Left renal cortex interstitium (tissue), 4 donors: ENCODE measurements at places on chromosomes 13 and 19. TPM values are rescaled to one million over a fixed set of nuclear protein-coding genes. Genes with fewer than 3 reads are reported as not detected.

- no peak for DNase-seq
Observed at GRCh38 chr13:20270163-20270865, 38.2 kb upstream of the GJB6 start.

The RUBCNL gene
- polyA plus RNA-seq: 2.1 TPM

DNA sequence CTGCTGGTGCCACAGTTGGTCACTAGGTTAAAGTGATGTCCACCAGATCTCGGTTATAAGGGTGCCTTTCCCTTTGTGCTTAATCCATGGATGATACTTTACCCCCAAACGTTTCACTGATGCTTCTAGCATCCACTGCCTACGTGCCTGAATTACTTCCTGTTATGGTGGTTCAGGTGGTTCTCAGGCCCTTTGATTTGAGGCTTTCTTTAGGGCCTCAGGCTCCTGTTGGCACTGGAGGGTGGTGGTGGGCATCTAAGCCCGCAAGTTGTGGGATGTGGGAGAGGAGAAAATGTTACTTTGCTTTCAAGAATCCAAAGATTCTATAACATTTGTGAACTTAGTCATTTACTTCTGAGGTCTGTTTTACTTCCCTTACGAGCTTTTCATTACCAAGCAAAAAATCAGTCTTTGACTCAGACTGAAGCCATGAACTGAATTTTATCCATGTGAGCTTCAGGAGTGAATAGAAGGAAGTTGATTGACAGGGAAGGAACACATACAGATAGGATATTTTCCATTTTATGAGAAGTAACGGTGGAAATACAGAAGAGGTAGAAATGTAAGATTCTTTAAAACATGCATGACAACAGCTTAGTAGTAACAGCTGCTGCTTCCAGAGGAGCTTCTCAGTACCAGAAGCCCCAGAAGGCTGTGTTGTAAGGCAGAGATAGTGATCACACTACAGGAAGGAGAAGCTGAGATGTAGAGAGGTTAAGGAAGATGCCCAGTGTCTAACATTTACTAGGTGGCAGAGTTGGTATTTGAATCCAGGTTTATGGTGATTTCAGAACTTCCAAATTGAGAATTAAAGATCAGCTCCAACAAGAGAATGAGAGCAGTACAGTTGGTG is 65.0 kb downstream of the ARHGEF7 start:
- no peak for DNase-seq

GRCh38 chr13:75365724-75366173 is 116.2 kb downstream of the TBC1D4 start:
- no peak for DNase-seq
